ENCODE measurements at places on chromosomes 2 and 18.

GRCh38 chr18:3584897-3585460 is 135.0 kb downstream of the TGIF1 start:
- no peak for DNase-seq

- DNase-seq = peak; percentile 28
Measured at GRCh38 chr2:205197468-205198139, 484.7 kb upstream of the NRP2 start.

DNA sequence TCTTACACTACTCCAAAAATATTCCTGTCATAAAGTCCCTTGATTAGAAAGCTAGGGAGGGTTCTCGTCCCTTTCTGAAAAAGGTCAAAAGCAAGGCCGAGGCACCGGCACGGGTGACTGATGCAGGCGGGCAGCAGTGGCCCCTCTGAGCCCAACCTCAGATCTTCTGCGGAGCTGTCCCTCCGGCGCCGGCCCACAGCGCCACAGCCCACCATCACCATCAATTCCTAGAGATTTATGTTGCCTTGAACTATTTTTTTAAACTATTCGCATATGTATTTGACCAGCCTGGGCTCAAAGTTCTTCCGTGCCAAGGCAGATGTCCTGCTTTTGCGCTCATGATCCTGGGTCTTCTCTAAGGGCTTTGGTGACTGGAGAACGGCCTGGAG is 26.8 kb downstream of the PRELID3A start:
- no peak for DNase-seq

DNA sequence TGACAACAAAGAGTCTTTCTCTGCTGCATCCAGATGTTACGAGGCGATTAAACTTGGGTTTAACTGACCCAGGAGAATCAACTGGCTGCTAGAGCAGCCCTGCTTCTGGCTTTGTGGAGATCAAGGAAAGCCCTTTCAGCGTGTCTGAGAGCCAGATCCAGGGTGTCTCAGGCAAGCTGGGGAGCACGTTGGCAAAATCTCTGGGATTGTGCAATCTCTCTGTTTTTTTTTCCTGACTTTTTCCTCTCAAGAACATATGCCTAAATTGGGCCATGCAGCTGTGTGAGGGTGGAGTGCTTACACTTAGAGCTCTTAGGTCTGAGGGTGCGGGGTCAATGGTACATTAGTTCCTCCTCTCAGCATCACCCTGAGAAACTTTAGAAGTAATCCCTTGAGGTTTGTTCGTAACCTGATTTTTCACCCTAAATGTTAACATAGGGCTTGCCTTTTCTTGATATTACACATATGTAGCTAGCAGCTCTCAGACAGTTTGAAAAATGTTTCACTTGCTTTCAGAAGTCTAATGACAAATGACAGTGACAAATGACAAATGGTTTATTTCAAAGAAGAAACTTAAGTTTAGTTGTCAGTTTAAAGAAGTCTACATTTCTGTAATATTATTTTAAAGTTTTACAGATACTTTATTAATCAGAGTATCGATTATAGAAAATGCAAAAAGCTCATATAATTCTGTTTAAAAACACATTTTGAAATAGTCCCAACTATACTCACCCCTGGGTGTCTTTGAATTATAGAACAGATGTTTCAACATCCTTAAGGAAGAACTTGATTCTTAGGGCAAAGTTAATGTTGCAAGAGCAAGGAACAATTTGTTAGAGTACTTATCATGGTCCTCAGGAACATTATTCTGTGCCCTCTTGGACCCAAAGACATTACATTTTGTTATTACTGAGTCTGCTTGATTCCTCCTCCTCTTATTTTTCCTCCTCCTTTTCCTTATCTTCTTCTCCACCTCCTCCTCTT is 38.4 kb upstream of the ZSWIM2 start:
- DNase-seq = no peak

DNA sequence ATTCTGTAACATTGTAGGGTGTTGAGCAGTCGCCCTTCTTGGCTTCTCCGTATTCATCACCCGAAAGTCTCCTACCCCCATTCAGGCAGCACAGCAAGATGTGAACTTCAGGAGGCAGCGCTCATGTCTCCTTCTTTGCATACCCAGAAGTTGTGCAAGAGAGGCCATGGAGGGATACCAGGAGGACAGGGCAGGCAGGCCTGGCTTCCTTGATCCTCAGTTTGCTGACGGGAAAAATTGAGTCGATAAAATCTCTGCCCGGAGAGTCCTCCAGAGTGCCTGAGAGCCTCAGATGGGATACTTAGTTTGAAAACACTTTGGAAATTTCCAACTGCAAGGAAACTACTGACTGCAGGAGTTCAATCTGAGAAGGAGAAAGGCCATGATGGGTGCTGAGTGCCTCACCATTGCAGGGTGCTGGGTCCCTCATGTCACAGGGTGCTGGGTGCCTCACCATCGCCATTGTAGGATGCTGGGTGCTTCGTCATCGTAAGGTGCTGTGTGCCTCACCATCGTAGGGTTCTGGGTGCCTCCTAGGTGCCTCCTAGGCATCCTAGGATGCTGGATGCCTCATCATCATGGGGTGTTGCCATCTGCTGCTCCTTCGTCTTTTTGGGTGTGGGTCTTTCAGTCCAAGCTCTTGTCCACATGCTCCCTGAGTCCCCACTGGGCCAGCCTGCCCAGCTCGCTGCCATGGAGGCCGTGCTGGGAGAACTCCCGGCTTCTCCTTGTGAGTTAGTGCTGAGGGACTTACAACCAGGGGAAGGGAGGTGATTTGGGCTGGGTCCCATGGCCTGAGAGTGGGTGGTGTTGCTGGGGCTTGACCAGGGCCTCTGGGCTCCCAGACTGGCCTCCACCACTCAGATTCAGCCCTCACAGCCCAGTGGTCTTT is 162.4 kb downstream of the DDX1 start:
- DNase-seq = no peak

GRCh38 chr2:216436383-216436782 is 24.1 kb downstream of the SMARCAL1 start:
- DNase-seq = no peak

DNA sequence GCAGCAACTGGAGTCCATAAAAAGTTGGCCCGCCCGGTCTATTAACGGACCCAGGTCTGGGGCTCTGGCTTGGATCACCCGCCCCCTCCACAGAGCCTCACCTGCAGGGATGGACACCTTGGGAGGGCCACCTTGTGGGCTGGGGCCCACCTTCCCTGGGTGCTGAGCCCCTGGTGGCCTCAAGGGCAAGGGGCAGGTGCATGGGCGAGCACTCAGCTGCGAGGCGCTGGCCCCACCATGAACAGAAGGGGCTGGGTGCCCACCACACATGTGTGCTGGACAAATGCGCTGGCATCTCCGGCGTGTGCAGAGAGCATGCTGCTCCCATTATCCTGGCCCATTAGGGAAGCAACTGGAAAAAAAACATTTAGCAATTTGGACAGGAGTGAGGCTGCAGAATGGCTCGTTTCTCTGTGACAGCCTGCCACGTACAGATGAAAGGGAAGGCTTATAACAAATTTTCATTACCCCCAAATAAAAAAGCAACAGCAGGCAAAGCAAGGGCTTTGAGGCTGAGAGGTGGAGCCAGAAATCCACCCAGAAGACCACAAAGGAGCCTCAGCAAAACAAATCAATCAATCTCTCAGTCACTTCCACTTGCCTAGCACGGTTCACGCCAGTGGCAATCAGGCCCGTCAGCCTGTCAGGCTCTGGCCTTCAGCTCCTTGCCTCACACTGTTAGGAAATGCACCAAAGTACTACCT is 253.1 kb upstream of the ZNF521 start:
- no peak for DNase-seq

DNA sequence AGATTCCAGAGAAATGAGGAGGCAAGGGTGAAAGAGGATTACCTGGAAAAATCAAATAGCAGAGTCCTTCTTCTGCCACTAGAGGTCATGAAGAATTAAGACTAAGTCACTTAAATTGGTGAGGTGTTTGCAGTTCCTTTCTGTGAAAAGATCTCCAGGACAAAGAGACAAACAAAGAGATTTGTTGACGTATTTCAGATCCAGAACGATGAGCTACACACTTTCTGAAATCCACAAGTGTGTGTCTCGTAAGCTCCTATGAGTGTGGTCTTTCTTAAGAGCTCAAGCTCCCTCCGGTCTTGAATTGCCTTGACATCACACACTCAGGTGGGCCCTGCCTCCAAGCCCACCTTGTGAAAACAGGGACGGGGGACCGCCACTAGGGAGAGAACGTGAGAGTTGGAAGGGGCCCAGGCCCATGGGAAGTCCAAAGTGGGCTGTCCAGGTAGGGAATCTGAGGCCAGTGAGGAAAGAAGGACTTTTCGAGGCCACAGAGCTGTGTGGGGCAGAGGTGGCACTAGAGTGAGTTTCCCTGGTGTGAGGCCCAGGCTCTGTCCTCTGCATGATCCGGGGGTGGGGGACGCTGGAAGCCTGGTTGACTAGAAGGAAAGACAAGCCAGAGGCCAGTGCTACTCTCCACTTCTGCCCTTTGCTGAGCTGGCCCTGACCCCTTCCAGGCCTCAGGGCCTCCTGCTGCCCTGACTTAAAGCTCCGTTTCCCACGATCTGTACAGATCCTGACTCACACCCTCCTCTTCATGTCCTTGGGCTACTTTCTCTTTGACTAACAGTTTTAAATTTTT is 168.1 kb upstream of the NCK2 start:
- DNase-seq = peak; percentile 54

GRCh38 chr18:13240060-13240725 is 21.6 kb downstream of the LDLRAD4 start:
- DNase-seq = no peak

GRCh38 chr2:4995466-4995865 is 696.7 kb upstream of the SOX11 start:
- no peak for DNase-seq

- DNase-seq = no peak
Measured at GRCh38 chr2:98897746-98898145, 38.3 kb downstream of the CRACDL start.

- DNase-seq = no peak
Measured at GRCh38 chr2:1816414-1816911, 72.1 kb upstream of the PXDN start.

GRCh38 chr2:3517948-3518495 is 1.3 kb downstream of the ADI1 start:
- DNase-seq = no peak

DNA sequence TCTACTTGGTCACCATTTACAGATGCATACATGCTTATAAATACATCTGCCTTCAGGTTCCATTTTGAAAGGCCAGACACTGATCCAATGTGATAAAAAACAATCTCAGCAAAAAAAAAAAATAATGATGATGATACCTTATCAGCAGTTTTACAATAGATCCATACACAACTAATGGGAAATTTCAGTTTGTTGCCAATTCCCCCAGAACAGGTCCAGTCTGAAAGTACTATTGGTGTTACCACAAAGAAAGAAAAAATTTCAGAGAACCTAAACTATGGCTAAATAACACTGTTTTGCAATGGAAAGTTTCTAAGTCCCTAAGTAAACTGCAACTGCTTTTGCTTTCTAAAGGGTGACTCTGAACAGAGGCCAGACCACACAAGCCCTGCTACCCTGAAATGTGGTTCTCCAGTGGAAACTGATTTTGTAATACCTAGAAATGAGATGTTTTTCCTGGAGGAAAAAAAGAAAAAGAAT is 54.1 kb downstream of the LPIN2 start:
- peak; percentile 78 for DNase-seq

DNA sequence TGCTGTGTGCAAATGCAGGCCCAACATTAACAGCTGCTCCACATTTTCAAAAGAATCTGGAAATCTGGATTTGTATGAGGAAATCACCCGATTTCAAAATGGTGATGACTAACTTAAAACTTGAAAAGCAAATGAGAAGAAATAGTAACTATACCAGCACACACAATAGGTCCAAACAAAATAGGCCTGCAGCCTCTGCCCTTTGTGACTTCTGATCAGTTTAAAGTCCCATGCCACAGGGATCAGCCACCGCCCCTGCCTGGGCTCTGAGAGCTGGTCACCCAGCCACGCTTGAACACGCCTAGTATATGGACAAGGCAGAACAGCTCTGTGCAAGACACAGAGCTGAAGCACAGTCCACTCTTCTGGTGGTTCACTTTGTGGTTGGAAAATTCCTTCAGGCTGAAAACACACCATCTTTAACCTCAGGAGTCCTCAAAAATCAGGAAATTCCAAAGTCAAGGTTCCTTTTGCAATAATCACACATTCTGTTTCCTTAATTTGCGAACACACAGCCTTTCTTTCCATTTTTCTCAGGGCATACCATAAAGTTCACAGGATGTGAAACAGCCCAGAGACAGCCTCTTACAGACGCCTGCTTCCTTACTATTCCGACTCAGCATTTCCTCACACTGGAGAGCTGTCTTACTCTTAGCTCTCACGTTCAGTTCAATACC is 150.1 kb upstream of the RIOK3 start:
- no peak for DNase-seq

DNA sequence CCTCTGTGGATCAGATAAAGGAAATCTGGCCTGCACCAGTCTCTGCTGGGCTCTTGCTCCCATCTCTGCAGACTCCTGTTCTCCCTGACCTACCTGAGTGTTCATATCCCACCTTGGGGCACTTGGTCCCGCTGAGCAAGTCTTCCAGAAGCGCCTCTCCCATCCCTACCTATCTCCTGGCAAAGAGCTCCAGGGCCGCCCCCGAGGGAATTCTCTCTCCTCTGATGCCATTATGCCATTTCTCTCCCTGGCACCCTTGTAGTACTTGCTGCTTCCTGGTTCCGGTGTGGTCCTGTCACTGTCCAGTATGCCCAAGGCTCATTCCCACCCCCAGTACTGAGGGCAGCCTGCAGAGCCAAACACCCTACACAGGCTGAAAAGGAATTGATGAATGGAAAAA is 99.8 kb downstream of the KLHL29 start:
- no peak for DNase-seq

DNA sequence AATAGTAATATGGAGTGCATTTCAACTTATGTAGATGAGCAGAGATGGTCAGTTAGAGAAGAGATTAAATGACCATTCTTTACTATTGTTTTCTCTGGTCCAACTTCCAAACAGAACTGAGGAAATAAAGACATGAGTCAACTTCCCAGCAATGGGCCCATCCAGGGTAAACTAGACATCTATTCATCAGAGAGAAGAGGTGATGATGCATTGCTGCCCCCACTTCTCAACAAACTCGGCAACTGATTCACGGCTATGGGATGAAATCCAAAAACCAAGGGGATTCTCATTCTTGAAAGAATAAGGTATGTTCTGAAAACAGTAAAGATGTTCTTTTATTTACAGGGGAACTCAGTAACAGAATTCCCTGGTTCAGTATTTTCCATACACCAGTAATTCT is 190.7 kb downstream of the RDH14 start:
- DNase-seq = no peak

- DNase-seq = no peak
Measured at GRCh38 chr18:42860548-42860947, 254.9 kb downstream of the RIT2 start.

GRCh38 chr2:11998626-11999378 is 252.4 kb downstream of the LPIN1 start:
- no peak for DNase-seq

DNA sequence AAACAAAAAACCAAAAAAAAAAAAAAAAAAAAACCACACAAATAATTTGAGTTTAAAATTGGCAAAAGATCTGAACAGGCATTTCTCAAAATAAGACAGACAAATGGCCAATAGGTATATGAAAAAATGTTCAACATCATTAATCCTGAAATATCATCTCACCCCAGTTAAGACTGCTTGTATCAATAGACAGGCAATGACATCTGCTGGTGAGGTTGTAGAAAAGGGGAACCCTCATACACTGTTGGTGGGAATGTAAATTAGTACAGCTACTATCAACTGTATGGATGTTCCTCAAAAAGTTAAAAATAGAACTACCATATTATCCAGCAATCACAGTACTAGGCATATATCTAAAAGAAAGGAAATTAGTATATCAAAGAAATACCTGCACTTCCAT is 523.1 kb downstream of the XIRP2 start:
- no peak for DNase-seq

- DNase-seq = no peak
Measured at GRCh38 chr2:160221391-160222276, 21.6 kb upstream of the ITGB6 start.
